ENCODE measurements at places on chromosomes 5 and 9. TPM values are rescaled to one million over a fixed set of nuclear protein-coding genes. Genes with fewer than 3 reads are reported as not detected.

DNA sequence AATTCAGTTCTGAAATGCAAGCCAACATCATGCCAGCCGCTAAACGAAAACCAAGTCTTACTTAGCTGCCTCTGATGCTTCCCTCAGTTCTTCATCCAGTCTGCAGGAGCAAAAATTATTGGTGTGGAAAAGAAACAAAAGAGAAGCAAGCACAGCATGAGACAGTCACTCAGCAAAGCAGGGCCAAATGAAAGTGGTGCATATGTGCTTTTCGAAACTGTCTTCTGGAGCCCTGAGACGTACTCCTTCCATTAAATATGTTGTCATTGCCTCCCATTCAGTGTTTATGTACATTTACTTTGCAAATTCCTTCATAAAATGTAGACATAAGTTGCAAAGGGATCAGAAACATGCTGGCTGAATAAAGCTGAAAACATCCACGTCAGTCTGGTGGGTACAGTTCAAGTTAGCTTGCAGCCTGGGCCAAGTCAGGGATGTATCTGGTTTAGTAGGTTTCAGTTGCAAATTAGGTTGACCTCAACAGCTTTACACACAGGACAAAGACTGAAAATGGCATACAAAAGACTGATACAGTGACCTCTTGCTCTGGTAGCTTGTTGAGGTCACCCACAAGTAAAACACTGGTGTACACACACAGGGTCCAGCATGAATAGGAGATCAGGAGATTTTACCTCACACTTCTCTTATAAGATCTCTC is 139.7 kb upstream of the PCA3 start:
- DNase-seq: no peak

Gene TMEM232
- 3.6 TPM for total RNA-seq

GRCh38 chr9:134374301-134375010 is 48.2 kb downstream of the RXRA start:
- peak; percentile 45 for DNase-seq

- DNase-seq: no peak
These were observed 97.4 kb downstream of the NR3C1 start for GRCh38 chr5:143306040-143306439.

Gene PCDHGB6
- total RNA-seq: 5.0 TPM

DNA sequence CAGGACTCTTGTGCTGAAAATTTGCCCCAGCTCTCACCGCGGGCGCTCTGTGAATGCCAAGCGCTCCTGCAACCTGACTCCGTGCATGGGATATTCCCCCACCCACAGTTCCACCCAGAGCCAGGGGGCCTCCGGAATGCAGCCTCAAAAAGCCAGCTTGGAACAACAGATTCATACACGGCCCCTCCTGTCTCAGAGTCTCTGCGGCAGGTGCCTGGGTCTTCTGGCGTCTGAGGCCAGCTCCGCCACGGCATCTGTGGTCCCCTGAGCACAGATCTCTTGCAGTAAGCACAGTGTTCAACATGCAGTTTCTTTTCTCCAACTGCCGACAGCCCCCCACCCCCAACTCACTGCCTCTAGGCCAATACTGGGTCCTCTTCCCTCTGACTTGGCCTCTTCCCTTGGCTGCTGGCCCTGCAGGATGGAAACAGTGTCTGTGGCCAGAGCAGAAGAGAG is 355.7 kb upstream of the IRX2 start:
- DNase-seq: no peak

DNA sequence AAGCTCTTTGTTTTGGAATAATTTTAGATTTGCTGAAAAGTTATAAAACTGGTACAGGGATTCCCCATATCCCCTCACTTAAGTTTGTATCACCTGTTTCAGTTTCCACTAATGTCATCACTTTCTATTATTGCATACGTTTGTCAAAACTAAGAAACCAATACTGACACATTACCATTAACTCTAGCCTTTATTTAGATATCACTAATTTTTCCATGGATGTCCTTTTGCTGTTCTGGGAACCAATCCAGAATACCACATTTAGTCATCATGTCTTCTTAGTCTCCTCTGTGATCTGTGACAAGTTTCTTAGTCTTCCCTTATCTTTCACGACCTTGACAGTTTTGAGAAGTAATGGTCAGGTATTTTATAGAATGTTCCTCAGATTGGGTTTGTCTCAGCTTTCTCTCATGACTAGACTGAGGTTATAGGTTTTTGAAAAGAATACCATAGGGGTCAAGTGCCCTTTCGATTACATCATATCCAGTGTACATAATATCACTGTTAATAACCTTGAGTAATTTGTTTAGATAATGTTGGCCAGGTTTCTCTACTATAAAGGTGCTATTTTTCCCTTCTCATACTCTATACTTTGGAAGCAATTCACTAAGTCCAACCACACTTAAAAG is 51.9 kb upstream of the NMUR2 start:
- DNase-seq: no peak

DNA sequence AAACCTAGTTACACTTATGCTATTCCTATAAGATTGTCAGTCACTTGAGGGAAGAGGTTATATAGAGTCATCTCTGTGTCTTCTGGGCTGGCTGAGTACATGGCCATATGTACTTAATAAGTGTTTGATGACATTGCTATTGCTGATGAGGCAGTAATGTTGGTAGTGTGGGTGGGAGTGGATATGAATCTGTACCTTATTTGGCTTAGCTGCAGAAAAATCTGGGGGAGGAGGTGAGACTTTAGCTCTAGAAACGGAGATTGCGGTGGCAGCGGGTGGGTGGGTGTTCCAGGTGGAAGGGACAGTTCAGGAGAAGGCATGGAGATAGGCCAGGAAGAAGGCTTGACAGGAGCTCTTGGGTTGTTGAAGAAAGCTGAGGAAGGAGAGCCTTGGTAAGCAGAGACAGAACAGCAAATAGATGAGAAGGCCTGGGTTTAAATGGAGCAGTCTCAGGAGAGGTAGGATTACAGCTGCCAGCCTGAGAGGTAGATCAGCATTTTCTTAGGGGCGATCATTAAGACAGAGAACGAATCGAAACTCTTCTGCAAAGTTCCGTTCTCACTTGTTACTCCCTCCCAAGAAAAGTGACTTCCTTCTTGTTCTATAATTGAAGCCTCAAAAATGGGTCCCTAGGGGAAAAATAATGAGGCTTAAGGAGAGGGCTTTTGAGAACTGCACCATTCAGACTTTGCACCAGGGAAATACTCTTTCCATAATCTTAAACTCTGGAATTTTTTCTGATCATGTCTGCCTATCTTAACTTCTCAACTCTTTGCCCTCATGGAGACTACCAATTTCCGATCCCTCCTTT is 160.5 kb downstream of the UNC13B start:
- DNase-seq: no peak

GRCh38 chr5:98905857-98906688 is 22.7 kb downstream of the CHD1 start:
- no peak for DNase-seq

- no peak for DNase-seq
These were observed 8.0 kb upstream of the HABP4 start for GRCh38 chr9:96441798-96442445.

DNA sequence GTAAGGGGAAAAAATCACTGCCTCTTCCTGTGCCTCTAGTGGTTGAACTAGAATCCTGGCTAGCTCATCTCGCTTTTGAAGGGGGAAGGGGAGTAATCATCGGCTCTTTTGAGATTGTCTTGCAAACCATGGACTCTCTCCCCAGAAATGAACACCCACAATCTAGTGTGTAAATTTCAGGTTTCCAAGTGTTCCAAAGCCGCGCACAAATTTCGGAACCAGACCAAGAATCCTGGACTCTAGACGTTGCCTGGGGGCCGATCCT is 4.9 kb upstream of the FOXE1 start:
- DNase-seq: no peak

GRCh38 chr5:8417316-8418048 is 548.5 kb downstream of the MTRR start:
- no peak for DNase-seq

- no peak for DNase-seq
These were observed 15.1 kb downstream of the IFNA1 start for GRCh38 chr9:21455320-21455719.

DNA sequence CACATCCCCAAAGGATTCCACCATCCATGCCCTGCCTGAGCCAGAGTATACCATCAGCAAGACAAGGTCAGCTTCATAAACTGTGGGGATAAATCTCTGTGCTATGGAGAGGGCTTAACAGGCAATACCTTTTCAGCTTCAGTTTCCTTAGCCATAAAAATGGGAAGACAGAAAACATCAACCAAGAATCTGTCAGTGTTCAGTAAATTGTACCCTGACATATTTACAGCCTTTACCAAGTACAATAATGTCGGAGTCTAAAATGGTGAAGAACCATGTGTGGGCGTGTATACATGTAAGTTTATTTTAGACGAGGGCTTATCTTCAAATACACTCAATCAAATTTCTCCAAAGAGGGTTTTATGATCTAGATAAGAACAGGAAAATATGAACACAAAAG is 94.7 kb downstream of the ELAVL2 start:
- no peak for DNase-seq

GRCh38 chr5:154055201-154055600 is 16.4 kb downstream of the MFAP3 start:
- no peak for DNase-seq

Gene QRFP
- total RNA-seq: not detected

DNA sequence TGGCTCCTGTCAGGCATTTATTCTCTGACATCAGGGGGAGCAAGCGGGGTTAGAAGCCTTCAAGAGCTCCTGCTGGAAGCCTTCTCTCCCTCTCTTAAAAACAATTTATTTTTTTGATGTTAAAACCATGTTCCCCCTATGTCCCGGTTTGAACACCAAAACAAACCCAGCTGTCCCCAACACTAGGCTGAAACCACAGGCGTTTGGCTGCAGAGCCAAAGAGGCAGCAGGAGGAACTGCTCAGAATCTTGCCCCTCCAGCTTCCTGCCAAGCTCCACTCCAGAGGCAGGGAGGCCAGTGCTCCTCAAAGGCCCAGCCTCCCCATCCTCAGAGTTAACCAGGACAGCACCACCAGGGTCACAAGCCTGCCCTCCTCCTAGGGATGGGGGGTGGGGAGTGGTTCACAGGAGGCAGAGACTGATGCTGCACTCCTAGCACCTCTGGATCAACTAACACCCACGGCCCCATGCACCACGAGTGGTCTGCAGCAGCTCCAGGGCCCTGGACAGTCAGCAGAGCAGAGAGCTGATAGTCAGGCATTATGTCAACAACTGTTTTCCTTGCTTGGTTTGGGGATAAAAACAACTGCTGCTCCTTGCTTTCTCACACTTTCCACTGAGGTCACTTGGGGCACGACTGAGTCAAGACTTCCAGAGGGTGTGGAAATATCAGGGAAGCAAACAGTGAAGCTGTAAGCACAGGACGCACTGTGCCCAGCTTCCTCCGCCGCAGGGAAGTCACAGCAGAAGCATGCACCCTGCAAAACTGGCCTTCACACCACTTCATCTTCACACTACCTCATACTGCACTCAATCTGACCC is 96.5 kb upstream of the ADRA1B start:
- DNase-seq: peak; percentile 72

Gene CSF2
- not detected for total RNA-seq

DNA sequence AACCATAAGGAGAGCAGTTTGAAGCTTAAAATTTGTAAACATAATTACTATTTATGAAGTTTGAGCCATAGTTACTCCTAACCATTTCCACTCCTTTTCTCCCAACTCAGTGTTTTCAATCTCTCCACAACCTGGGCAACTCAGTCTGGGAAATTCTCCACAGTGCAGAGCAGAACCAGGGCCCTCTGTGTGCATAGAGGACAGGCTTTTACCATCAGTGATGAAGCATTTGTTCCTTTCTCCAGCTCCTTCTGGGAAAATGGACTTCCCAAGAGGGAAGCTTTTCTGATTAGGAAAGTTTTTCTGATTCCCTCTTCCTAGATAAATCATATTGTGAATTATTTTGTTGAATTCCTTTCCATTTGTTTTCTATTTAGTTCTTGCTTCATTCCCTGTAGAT is 132.3 kb upstream of the MPDZ start:
- DNase-seq: no peak

Gene SPOCK1
- 28.6 TPM for total RNA-seq

DNA sequence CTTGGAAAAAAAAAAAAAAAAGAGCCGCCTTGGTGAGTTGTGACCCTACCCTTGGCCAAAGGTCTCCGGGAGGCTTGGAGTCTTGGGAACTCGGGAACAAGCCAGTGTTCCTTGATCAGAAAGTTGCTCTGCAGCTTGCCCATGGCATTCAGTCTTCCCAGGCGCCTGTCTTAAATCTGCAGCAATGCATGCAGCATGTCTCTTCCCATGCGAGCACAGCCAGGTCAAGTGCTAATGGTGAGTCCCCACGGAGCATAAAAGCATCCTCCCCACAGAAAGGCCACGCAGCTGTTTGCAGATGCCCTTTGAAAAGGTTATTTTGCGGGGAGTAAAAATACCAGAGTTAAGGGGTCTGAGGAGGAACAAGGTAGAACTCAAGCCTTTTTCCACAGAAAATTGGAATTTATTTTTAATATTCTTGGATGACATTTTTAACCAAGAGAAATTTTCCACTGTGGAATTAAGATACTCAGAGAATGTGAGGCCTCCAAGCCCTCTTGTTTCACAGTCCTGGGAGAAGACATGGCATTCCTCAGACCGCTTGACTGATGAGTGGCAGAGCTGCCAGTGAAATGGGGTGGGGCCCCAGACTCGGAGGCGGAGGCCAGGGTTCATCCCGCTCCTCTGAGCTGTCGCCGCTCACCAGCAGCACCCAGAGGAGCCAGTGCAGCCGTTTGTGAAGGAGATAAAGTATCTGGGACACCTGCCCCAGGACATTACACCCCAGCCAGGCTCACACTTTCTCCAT is 81.6 kb downstream of the CYFIP2 start:
- peak; percentile 28 for DNase-seq

Gene COL5A1
- 13.9 TPM for total RNA-seq

GRCh38 chr9:4553951-4554381 is 63.7 kb downstream of the SLC1A1 start:
- no peak for DNase-seq

- DNase-seq: no peak
These were observed 8.3 kb upstream of the GAS1 start for GRCh38 chr9:86955561-86955960.
